NCI-H2081 treated with DMSO at 0.1 percent for 48 hours (cell line): ENCODE measurements at places on chromosomes 6 and 20.

DNA sequence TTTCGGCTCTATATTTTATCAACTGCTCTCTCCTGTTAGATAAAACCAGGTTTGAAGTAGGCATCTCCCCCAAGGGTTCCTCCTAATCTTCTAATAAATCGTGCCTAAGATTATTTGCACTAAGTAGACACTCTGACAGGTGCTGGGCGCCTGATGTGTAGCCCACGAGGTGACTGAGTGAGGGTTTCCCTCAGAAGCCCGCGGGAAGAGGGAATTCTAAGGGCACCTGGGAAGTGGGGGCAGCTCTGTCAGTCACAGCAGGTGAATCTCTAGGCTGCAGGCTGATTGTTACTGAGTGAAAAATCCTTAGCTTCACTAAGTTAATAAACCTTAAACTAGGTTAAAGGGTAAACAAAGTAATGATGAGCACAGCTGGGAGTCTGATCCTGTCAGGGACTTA, 68.2 kb downstream of the PXDC1 start:
- DNase-seq: no peak

DNA sequence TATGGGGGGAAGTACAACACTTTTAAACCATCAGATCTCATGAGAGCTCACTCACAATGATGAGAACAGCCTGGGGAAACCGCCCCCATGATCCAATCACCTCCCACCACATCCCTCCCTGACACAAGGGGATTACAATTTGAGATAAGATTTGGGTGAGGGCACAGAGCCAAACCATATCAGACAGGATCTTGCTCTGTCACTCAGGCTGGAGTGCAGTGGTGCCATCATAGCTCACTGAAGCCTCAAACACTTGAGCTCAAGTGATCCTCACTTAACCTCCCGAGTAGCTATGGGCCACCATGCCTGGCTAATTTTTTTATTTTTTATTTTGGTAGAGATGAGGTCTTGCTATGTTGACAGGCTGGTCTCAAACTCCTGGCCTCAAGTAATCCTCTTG, 5.1 kb upstream of the IYD start:
- no peak for DNase-seq

DNA sequence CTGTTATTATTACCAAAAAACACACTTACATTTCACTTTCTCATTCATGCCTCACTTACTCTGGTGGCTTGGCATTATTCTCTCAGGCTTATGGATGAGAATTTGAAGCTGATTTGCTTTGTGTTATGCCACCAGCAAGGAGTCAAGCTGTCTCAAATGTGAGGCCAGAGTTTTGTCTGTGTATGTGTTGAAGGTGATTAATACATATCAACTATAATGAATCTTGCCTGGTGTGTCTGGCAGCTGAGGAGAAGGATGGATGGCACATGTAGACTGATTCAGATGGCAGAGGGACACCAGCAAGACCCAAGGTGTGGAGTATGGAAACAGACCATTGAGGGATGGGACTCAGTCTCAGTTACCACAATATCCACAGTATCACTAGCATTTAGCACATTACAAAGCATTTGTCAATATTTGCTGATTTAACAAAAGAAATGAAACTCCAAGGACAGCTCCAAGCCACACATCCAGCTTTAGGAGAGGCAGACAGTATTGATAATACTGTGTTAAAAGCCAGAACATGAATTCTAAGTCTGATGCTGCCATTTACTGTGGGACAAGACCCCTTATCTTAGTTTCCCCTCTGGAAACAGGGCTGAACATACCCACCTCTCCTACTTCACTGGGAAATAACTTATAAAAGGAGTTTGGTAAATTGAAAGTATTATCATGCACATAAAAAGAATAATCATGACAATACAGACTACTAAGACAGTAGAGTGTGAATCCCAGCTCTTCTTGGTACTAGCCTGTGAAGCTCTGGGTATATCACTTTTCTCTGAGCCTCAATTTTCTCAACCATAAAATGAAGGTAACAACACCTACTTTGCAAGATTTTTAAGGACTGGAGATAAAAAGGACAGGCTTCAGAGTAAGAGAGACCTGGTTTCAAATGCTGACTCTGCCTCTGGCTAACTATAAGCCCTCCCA, 11.2 kb downstream of the BCL2L1 start:
- peak; percentile 11 for DNase-seq

- peak; percentile 5 for DNase-seq
Observed at GRCh38 chr6:17156112-17156921, 54.5 kb downstream of the STMND1 start.

DNA sequence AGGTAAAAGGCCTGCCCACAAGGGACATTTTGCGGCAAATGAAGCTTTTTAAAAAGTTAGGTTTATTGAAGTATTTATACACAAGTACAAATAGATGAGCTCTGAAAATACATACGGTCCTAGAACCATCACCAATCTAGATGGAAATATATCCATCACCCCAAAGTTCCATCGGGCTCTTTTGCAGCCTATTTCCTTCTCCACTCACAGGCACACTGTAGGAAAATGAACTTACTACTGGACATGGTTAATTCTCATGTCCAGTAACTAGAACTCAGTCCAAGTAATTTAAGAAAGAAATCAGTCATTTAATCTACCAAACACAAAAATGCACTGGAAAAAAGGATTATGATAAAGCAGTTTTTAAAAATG, 6.2 kb downstream of the PCNA start:
- DNase-seq: no peak

GRCh38 chr20:63699466-63700198, 3.2 kb downstream of the TNFRSF6B start:
- no peak for DNase-seq
